ENCODE measurements at places on chromosomes 1 and 21.
A peak's percentile ranks its signal among the peaks of the same experiment; 100 is the strongest.

DNA sequence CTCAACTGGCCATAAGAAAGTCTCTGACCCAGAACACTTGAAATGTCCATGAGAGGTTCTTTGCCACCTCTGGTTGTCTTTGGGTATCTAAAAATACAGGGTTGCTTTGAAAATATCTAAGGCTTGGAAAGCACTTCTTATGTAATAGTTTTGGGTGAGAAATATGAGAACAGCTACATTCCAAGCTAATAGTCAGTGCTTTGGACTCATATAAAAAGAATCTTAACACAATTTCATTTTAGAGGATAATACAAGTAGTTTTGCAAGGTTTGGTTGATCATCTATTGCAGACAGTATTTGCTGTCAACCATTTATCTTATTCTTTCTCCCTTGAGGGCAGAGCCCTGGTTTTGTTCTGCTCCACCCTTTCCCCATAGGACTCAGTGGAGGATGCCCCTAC is 207.5 kb downstream of the KCNK2 start:
- no peak for DNase-seq

DNA sequence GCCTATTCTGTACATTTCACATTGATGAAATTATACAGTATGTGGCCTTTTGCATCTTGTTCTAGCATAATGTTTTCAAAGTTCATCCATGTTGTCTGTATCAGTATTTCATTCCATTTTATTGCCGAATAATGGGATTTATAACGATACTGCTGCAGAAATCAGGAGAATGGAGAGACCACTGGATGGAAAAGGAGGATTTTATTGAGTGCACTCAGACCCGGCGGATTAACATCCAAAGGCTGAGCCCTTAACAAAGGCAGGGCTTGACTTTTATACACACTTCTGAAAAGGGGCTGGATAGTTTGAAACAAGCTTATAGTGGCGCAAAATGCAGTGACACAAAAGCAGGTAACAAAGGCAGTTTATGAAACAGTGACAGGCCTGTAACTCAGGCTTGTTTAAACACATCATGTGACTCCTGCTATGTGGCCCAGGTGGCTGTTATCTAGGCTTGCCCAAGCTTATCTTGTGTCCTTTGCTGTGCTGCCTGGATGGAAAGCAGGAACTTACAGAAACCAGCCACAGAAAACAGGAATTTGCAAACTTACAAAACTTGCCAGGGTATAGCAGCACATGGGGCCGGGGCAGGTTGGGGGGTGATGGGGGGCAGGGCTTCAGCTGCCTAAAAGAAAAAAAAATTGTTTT is 32.8 kb upstream of the KCNJ15 start:
- no peak for DNase-seq

- no peak for DNase-seq
Observed at GRCh38 chr1:103266036-103266435, 157.7 kb upstream of the COL11A1 start.

DNA sequence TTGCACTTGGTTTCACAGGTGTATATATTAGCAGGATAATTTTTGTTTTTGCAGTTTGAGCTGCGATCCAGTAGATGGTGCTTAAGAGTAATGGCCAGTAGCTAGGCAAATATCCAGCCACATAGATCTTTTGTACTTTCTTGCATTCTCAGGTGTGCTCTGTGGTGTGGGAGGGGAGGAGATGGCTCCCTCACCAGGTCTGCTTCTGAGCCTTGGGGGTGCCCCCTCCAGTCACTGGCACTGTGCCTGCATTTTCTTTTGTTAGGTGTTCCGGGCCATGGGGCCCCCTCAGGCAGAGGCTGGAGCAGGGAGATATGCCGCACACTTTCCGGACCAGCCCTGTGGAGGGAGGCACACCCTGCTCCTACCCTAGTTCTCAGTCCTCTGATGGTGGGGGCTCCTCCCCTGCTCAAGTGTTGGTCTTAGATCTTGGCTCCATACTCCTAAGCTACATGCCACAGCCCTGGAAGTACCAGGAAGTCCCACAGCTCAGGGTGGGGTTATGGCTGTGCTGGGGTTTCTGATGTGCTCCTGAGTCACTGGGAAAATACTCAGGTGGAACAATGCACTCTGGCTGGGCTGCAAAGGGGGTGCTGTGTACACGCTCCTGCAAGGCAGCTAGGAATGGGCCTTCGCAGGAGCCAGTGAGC is 197.6 kb upstream of the DMRTA2 start:
- no peak for DNase-seq

DNA sequence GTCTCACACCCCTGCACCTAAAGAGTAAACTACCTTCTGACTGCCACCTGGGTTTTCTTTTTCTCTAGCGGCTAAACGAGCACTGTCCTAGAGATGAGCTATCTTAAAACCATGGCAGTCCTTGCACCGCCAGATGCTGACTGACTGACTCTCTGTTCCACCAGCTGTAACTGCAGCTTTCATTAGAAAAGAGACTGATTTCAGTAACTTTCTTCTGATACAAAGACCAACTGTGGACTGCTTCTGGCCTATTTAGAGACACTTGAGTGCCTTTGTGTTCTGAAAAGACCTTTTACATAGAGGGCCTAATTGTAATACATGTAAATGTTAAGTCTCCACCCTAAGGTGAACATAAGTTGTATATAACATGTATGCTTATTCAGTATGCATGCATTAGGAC is 152.5 kb downstream of the DISC1 start:
- no peak for DNase-seq

DNA sequence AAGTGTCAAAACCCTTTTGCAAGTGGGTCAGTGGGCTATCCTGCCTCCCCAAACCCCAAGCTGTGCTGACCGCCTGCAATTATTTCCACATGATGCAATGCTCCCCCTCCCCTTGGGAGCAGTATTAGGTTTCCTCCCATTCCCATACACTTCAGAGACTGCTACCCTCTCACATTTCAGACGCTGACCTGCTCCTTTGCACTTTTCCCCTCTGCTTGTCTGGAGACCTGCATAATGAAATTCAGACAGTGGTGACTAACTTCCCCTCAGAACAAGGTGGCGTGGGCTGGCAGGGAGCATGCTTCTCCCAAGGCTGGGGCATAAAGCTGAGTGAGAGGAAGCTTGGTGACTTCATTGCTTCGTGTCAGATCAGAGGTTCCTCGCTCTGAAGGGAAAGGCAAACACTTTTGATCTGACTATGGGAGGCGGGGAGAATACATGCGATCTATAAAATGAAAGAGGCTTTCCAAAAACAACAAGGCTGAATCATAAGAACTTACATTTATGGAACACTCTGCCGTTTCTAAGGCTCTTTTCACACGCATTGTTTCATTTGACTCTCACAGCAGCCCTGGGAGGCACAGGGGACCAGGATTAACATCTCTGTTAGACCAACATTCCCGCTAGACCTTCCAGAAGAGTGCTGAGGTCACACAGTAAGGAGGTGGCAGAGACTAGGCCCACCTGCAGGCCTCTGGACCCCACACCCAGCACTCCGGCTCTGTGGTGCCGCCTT is 27.5 kb upstream of the ROR1 start:
- no peak for DNase-seq

- DNase-seq: no peak
Observed at GRCh38 chr1:165960136-165960535, 132.7 kb downstream of the UCK2 start.

DNA sequence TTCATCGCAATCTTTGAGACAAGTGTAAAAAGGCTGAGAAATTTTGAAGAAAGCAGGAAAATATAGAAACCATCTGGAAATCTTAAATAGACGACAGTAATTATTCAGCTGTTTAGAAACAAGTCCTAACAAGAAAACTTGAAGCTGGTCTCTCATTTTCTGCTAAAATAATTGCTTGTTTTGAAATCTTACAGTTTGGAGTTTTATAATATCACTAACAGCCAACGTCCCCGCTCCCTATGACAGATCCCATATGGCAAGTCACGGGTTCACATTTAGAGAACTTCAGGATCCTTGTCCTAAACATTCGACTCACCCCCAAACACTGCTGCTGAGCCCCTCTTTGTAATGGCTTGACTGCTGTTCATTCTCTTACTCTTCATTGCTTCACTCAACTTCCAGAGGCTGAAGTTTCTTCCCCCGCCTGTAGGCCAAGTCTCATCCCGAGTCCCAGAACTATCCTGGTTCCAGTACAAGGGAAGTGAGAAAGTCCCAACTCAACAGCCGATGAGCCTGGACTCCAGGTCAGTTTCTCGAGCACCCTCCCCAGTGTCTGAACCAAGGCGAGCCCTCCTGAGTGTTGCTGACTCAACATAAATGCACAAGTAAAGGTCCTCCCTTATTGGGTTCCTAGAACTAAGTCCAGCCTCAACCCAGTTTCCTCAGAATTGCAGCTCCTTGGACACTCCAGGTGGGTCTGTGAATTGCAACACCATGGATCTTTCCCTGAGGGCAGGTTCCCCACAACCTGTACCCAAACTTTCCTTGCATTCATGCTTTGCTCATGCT is 93.4 kb upstream of the BACE2 start:
- no peak for DNase-seq

GRCh38 chr1:230250666-230251065 is 175.5 kb downstream of the PGBD5 start:
- DNase-seq: no peak

GRCh38 chr1:175554586-175554985 is 188.8 kb downstream of the TNR start:
- DNase-seq: no peak

GRCh38 chr1:84550826-84551225 is 23.4 kb downstream of the CTBS start:
- no peak for DNase-seq

- no peak for DNase-seq
Observed at GRCh38 chr1:86829321-86829720, 84.6 kb downstream of the SELENOF start.

DNA sequence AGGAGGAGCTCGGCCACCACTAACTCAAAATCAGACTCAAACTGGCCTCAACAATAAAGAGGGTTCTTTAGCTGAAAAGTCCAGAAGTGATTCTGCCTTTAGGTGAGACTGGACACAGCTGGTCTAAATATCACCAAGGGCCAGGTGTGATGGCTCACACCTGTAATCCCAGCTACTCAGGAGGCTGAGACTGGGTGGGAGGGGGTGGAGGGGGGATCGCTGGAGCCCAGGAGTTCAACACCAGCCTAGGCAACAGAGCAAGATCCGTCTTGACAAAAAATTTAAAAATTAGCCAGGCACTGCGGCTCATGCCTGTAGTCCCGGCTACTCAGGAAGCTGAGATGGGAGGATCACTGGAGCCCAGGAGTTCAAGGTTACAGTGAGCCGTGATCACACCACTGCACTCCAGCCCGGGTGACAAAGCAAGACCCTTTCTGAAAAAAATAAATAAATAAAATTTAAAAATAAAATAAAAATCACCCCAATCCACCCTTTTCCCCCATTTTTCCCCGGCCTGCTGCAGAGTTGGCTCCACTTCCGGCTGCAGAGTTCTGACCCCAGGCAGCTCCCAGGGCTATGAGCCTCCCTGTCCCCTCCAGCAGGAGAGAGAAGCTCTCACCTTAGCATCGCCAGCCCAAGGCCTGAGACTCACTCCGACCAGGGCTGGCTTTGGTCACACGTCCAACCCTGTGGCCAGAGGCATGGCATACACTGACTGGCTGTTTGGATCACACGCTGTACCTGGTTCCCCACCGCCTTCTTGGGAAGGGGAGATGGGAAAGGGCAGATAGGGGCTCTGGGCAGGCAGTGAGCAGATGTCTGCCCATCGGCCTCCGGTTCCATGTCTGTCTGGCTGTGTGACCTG is 87.3 kb upstream of the IFFO2 start:
- DNase-seq: no peak

GRCh38 chr21:36934864-36935420 is 31.5 kb downstream of the HLCS start:
- DNase-seq: no peak

GRCh38 chr1:44212355-44213221 is 683 bp upstream of the DMAP1 start:
- DNase-seq: peak; percentile 12

GRCh38 chr1:77394166-77394565 is 112.3 kb downstream of the AK5 start:
- DNase-seq: no peak

DNA sequence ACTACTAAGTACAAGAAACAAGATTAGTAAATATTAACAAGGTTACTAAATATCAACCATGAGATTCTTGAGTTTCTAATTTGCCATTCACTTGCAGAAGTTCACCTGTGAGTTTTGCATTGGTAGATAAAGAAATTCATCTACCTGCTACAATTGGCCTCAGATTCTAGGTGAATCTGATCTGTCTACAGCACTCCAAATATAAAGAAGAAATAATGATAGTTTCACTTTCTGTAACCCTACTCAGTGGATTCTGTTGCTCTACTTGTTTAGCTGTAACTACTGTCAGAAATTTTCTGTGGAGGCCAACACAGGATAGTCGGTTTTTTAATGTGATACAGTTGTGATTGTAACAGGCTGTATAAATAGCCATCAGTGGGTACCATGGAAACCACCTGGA is 118.6 kb downstream of the NR5A2 start:
- DNase-seq: no peak

DNA sequence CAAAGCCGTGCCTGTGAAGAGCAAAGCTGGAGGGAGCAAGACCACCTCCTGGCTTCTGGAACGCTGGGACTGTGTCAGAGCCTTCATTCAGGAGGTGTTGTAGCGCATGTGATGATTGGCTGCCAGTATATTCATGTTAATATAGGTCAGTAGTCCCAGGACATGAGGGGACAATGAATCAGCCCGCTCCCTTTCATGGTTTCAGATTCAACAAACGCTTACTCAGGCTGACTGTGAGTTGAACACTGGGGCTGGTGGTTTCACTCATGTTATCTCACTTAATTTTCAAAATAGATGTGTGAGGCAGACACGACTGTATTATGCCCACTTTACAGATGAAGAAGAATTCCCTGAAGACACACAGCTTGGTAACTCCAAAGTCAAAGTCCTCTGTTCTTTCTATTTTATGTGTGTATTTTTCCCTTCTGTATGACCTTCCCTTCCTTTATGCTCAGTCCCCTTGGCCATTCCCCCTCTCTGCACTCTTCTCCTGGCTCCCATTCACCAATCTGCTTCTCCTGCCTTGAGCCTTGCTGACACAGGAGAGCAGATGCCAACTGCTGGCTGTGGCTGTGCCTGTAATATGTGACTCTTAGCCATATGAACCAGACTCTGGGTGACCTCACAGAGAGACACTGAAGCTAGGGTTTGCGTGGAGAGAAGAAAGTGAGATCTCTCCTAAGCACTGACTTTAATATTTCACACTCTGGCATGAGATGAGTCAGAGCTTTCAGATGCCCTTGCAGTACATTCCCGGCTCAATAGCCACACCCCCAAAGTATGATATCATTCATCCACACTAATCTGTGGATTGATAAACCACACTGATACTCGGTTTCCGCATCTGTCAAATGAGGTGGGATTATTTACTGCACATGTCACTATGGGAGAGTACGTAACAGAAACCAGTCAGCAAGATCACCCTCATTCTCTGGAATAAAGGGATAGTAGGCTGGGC is 31.4 kb upstream of the KIRREL1 start:
- no peak for DNase-seq

GRCh38 chr1:115893545-115893944 is 52.6 kb upstream of the NHLH2 start:
- DNase-seq: no peak

DNA sequence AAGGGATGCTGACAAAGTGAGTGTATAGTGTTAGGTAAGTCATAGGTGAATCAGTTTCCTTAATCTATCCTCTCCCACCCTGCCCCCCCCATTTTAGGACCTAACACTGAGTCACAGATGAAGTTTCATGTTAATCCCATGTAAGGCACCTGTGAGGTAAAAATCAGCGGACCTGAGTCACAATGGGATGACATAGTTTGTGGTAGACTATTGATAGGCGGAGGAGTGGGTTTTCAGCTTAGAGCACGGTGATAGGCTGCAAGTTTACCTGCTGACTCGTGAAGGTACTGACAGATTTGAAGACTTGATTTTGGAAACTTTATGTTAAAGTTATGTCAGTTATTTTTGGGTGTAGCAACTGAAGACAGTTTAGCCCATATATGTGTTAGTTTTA is 1.7 kb downstream of the TOR1AIP1 start:
- peak; percentile 37 for DNase-seq

Measured in activated gamma-delta T cell treated with anti-CD3 and anti-CD28 coated beads, Interleukin-2, amount 50 U/mL, for 16 hours (primary cell).